NCI-H187 treated with DMSO at 0.1 percent for 48 hours (cell line): ENCODE measurements at places on chromosomes 4 and X.

DNA sequence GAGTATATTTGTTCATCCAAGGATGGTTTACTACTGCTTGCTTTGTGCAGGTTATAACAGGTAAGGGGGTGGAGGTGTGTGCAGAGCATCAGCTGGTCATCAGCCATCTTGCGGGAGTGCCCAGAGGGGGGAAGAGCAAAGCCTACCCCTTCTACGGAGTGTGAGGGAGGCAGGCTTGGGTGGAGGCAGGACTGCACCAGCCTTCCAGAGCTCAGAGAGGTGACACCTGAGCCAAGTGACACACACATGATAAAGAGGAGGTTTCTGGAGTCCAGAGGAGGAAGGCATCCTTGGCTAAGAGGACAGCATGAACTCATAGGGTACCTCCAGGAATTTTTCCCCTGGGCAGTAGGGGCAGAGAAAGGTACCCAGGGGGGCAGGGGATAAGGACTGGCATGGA lies 126.6 kb downstream of the TBL1X start:
- no peak for DNase-seq

GRCh38 chr4:47275595-47275994 lies 187.9 kb downstream of the COMMD8 start:
- no peak for DNase-seq

- no peak for DNase-seq
These were observed 40.6 kb upstream of the IQSEC2 start for GRCh38 chrX:53321943-53322497.

- no peak for DNase-seq
These were observed 3.1 kb downstream of the TET2 start for GRCh38 chr4:105149771-105150170.

GRCh38 chr4:38780833-38781484 lies 1.8 kb downstream of the TLR10 start:
- DNase-seq = no peak
